T-helper 9 cell (primary cell): ENCODE measurements at places on chromosomes 6 and 20.

DNA sequence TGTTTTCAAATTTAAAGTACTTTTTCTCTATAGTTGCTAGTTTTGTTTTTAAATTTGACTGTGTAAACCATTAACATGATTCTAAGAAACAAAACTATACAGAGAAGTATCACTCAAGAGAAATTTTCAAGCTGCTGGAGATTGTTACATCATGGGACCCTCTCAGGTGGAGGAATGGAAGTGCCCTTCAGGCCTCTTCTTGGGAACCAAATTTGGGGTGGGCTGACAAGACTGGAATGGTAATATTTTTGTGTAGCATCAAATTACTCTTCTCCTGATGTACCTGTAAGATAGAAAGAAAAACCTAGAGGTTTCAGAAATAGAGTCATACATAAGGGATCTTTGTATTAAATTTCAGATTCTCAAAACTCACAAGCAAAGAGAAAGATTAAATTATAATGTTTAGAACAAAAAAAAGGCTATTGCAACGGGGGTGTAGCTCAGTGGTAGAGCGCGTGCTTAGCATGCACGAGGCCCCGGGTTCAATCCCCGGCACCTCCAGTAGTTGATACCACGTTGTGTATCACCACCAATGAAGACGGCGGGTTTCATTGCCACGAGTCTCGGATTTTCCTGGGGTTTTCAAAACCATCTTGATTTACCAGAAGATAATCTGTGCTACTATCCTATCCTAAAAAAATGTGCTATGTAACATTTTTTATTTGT lies 193.7 kb downstream of the GPX5 start:
- no peak for DNase-seq

GRCh38 chr20:2207770-2208097 lies 88.1 kb upstream of the TGM3 start:
- DNase-seq: no peak

DNA sequence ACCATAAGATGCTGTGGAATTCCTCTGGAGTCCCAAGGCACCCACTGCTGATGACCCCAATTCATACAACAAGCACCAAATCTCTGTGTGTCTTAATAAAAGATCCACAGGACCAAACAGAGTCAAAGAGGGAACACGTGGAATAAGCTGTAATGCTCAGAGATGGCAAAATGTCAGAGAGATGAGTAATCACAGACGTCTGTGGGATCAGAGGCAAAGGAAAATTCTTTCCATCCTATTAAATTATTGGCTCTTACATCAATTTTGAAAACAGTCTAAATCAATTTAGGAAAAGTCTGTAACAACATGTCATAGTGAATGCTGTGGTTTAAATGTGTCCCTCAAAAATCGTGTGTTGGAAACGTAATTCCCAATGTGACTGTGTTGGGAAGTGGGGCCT lies 17.5 kb upstream of the SAMD3 start:
- no peak for DNase-seq

DNA sequence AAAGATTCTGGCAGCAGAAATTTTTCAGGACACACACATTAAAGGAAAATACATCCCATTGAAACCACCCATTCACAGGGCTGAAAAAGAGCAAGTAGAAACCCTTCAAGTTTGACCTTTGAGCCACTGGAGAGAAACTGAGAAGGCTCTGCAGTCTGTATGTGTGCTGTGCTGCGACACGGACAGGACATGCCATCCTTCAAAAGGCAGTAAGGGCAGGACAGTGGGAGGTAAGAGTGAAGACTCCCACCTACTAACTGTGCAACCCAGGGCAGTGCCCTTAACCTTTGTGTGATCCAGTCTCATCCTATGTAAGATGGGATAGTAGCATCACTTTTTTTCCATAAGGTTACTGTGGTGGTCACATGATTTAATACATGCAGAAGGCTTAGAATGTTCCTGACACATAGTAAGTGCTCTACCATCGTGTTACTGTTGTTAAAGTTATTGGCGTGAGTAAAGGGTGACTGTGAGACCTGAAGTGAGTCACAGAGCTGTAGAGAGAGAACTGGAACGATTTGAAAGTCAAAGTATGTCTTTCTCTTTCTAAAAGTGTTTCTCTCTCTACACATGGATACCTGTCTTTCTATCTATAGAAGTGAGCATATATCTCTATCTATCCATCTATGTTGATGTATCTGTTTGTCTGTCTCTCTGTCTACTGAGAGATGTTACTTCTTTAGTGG lies 153.7 kb upstream of the OLIG3 start:
- no peak for DNase-seq

DNA sequence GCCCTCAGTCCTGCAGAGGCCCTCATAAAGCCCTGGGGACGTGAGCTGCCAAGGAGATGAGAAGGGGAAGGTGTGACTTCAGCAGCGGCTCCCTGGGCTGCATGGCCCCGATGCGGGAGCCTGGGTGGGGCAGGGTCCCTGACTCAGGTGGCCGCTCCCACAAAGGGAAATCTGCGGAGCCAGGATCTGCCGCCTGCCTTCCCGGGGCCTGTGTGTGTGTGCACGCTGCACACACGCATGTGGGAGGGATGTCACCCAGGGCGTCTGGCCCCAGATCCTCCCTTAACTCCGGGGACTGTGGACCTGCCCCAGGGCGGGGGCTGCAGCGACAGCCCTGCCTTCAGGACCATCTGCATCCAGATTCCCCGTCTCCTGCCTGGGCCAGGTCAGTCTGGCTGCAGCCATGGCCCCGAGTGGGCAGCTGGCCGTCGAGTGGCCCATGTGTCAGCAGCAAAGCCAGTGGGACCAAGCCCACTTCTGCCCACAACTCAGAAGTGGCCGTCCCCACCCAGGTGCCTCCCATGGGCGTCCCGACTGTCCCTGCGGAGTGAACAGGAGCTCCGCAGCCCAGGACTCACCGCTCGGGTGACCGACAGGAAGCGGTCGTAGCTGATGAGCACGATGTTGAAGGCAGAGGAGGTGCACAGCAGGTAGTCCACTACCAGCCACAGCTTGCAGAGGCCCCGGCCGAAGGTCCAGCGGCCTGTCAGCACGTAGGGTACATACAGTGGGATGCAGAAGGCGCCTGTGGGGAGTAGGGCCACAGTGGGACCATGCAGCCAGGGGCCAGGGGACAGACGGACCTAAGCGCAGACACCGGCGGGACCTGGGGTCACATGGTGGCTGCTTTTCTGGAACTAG lies 1.9 kb downstream of the HRH3 start:
- no peak for DNase-seq

DNA sequence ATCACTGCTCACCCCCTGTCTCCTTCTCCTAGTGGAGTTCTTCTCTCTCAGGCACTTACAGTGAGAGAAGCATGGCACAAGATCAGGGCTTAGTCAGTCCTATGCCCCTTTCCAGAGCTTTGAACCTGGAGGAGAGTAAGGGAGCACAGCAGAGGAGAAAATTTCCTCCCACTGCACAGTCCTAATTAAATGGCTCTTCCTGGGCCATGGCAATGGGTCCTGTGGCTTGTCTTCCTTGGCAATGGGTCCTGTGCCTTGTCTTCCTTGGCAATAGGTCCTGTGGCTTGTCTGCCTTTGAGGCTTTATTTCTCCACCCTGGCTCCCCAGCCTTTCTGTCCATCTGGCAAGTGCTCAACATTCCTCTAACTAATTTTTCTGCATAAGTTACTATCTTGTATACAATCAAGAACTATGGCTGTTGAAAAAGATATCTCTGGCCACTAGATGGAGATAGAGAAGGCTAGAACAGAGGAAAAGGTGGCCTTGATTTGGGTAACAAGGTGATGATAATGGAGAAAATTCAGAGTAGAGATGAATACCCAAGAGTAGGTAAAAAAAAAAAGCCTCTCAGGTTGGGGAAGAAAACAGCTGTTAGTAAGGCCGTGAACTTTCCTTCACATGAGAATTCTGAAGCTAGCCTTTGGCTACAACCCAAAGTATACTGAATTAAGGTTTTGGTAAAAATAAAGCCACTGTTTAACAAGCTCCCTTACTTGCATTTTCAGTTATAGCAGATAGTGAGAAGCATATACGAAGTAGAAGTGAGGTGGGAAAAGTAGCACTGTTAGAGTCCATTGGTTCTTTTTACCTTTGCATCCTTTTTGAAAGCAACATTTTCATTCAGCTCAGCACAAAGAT lies 504.9 kb downstream of the DOK5 start:
- DNase-seq: no peak

DNA sequence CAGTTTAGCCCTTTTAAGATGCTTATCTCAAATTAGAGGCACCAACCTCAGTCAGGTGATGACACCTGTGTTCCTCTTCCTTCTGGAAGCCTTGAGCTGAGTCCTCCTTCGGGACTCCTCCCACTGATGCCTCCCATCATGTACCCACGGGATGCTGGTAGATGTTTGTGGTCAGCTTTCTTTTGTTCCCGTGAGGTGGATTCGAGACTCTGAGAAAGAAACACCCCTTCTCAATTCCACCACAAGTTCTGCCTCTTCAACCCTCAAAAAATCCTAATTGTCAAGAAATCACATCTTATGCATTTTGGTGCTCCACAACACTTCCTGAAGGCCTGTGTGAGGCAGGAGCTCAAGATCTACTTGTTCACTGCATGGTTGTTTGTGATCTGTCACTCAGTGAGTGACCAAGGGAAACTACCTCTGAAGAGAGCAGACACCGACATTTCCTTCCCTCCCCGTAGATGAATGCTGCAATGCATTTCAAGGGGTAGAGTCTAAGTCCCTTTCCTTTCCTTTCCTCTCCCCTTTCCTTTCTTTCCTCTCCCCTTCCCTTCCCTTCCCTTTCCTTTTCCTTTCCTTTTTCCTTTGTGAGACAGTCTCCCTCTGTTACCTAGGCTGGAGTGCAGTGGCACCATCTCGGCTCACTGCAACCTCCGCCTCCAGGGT lies 50.5 kb downstream of the PCNA start:
- no peak for DNase-seq

- no peak for DNase-seq
Observed at GRCh38 chr6:137443901-137444300, 50.3 kb downstream of the OLIG3 start.

GRCh38 chr6:5099537-5099936 lies 14.4 kb downstream of the PPP1R3G start:
- DNase-seq: no peak

DNA sequence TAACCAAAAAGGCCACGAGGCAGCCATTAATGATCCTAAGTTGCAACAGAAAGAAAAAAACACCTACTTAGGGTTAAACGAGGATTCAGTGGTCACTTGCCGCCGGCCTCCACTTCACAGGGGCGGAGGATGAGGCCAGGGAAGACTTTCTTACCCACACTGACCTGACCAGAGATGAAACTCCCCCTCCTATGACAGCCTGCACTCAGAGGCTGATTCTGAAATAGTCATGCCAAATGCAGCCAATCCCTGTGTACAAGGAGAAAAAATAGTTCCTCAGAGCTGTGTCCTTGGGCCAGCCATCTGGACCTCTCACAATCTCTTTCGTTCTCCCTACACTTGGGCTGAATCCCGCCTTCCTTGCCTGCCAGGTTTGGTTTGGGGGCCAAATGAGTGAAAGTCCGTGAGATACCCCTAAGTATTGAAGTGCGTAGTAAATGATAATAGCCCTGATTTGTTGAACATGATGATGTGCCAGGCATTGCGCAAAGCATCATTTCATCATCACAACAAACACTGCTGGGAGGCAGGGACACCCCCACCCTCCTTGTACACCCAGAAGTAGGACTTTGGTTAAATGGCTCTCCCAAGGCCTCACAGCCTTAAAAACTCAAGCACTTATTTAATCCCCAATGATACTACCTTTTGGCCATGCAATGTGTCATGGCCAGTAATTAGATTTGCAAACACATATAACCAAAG lies 3.2 kb upstream of the IRF4 start:
- DNase-seq: no peak

DNA sequence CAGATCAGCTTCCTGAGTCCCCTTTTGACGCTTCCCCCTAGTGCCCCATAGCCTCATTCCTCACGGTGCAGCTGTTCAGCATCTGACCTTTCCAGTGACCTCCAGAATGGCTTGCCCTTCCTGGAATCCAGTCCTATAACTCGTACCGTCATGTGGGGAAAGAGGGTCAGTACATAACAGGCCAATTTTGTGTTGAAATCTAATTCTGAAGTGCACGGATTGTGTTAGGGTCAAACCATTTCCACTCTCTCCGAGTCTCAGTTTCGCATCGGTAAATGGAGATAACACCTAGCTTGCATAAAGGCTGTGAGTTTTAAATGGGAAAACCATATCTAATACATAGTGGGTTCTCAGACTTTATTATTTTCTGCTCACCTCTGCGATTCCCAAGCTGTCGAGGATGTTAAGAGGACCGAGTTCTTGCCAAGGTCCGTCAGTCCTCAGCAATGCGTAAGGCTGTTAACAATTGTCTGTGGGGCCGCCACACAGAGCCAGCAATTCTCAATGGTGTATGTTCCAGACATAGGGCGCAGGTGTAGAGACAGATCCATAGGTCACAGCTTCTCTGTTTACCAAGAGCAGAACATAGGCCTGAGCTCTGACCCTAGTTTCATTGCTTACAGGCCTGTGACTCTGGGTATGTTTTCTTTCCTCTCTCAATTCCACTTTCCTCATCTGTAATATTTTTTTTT lies 45.5 kb upstream of the CCR6 start:
- DNase-seq: no peak

DNA sequence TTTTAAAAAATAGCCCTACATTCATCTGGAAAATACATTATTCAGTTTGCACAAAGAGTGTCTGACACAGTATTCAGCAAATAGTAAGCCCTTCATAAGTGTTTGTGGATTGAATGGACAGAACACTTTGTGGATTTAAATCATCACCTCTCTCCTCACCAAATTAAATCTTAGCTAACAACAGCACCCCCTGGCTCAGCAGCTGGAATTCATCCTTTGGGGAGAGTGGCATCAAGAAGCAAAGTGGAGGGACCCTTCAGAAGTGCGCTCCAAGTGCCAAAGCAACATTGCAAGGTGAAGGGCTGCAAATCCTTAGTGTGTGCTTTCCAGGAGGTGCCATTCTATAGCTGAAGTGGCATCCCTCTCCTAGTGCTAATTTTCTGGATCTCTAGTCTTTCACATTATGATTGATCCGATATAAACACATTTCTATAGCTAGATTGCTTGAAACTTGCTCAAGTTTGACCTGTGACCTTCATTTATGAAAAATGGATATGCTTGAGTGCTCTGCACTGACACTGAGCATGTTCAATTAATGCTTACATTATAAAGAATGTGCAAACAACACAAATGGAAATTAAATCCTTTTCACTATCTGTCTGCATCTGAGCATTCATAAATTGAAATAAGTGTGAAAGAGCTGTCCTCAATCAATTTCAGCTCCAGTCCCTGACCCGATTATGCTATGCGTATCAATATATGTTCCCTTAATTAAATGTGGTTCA lies 891.7 kb downstream of the C6orf118 start:
- no peak for DNase-seq

DNA sequence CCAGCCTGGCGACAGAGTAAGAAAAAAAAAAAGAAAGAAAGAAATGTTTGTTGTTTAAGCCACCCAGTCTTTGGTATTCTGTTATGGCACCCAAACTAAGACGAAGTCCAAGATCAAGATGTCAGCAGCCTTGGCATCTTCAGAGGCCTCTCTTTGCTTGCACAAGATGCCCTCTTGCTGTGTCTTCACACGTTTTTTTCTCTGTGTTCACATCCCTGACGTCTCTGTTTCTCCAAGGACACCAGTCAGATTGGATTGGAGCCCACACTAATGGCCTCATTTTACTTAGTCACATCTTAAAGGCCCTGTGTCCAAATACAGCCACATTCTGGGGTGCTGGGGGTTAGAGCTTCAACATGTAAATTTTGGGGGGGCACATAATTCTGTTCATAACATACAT lies 380.9 kb downstream of the GJA1 start:
- no peak for DNase-seq

GRCh38 chr6:24340998-24341938 lies 16.6 kb downstream of the DCDC2 start:
- DNase-seq: no peak
